CD4-positive, alpha-beta T cell treated with Interleukin-6 at 100 ng/mL for 8 hours (primary cell): ENCODE measurements at places on chromosomes 4 and X.

GRCh38 chr4:105440890-105441289, 33.0 kb downstream of the PPA2 start:
- no peak for DNase-seq

- DNase-seq = no peak
Observed at GRCh38 chr4:73674451-73674919, 54.2 kb upstream of the RASSF6 start.

- DNase-seq = no peak
Observed at GRCh38 chrX:13364230-13364857, 44.5 kb upstream of the ATXN3L start.

DNA sequence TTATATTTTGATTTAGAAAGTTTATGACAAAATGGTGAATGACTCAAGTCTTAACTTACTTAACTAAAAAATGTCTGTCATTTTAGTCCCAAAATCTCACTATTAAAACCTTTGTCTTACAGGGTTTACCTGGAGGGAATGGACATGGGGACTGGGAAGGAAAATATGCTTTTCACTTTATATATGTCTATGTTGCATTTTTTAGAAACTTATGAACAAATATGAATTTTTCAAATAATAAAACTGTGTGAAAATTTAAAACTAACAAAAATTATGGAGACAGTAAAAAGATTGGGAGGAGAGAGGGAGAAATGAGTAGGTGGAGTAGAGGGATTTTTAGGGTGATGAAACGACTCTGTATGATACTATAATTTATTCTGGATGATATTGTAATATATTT, 6.2 kb downstream of the MGARP start:
- DNase-seq = no peak

- no peak for DNase-seq
Observed at GRCh38 chr4:119053245-119053644, 82.4 kb upstream of the MYOZ2 start.

DNA sequence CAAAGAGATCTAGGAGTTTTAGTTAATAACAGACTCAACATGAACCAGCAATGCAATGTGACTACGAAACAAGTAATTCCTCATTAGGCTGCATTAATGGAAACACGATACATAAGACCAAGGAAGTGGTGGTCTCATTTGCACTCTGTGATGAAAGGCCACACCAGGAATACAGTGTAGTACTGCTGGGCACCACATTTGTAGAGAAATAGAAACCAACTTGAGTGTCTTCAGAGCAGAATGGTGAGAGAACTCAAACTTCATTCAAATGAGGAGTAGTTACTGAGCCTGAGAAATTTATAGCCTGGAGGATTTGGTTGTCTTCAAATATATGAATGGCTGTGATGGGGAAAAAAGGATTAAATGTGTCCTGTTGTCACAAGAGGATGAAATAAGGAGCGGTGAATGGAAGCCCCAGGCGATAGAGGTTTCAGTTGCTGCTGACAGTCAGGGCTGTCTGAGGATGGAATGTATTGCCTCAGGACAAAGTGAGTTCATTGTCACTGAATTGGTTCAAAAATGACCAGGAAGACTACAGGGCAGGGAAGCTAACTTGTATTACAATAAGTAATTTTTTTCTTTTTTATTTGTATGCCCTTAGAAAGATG, 50.9 kb downstream of the NFKB1 start:
- DNase-seq = no peak

- DNase-seq = peak; percentile 88
Observed at GRCh38 chrX:131729295-131729694, 185.4 kb downstream of the OR13H1 start.

DNA sequence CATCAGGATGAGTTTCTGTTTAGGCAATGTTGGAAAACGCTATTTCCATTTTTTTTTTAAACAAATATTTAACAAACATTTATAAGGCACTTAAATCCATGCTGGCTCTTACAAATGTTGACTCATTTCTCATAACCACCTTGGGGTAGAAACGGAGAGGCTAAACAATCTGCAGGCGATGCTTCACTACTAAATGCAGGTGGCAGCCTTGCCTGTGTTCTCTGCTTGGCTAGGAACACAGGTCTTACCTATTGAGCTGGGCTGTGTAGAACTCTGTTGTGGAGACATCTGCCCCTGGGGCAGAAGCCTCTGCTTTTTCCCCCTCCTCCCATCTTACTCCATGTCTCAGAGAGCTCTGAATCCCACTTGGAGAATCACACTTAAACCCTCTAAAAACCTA, 1.4 kb upstream of the CXCL1 start:
- DNase-seq = no peak
